ENCODE measurements at places on chromosomes 4 and X.

DNA sequence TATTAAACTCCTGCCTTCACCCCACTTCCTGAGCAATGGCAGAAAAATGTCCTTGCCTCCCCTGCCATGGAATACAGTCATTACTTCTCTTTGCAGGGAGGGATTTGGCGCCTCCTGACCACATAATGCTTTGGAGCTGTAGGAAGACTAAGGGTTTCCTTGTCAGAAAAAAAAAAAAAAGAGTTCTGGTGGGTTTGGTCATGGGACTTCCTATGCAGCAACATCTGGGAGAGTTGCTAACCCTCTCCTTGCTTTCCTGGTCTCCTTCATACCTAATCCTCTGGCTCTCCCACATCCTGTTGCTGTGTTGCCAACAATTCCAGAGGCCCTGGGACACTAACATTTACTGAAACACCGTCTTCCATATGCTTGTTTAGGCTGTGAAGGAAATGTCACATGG, 75.1 kb upstream of the MBNL3 start:
- DNase-seq = no peak

DNA sequence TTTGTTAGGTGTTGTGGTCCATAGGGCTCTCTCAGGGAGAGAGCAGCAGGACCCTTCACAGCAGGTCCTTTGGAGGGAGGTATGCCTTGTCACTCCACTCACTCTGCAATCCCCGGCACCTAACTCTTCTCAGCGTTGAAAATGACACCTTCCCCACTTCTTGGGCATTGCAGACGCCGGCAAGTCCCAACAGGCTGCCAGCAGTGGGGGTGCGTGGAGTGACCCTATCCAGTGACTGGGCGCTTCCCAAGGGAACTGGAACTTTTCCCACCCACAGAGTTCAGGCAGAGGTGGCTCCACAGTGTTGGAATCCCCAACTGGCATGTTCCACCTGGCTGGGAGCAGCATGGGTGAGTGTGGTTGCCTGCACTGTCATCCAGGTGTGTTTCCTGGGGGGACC, 705.1 kb upstream of the FRG1 start:
- no peak for DNase-seq

- peak; percentile 19 for DNase-seq
These were observed 16.9 kb downstream of the STAP1 start for GRCh38 chr4:67575232-67576058.

GRCh38 chrX:77668391-77669237, 117.4 kb downstream of the ATRX start:
- DNase-seq = no peak

GRCh38 chrX:67288156-67288555, 255.7 kb upstream of the AR start:
- DNase-seq = no peak

GRCh38 chr4:147735413-147736301, 3.8 kb downstream of the ARHGAP10 start:
- no peak for DNase-seq

- no peak for DNase-seq
These were observed 123.9 kb upstream of the ACSL4 start for GRCh38 chrX:109856974-109857373.

DNA sequence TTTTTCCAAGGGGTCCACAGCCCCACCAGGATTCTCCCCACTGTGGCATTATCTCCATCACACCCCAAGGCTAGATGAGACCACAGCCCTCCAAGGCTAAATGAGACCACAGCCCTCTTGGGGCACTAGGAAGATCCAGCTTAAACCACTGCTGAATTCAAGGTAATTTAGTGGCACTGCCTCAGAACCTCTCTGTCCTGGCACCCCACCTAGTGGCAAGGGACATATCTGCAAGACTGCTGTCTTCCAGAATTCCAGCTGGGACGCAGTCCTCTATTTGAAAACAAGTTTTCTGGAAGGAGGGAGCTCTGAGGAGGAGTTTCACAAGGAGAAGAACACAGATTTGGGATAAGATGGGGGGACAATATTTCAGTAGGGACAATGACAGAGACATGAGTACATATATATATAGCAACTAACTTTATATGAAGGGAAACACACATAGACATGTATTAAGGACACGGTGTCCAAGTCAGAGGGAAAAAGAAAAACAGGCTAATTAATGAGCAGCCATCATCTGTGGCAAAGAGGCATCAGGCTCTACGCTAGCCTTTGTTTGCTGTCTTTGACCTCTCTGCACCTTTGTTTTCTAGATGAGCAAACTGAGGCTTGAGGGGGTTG, 9.3 kb downstream of the CETN2 start:
- DNase-seq = no peak

DNA sequence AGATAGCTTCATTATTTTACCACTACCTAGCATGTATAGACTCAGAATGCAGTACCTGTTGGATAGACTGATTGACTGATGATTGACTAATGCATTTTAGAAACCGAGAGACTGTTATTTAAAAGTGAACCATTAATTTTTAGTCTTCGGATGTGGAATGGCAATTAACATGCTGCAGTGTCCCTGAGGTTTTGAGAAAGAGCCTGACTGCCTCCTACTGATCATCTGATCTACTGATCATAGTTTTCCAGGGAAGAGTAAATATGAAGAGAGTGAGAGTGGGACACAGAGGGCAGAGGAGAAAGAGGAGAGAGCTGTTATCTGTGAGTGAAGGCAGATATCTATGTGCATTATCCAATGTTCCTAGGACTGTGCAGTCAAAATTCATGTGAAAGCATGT, 764.7 kb downstream of the TRIML1 start:
- DNase-seq = no peak

DNA sequence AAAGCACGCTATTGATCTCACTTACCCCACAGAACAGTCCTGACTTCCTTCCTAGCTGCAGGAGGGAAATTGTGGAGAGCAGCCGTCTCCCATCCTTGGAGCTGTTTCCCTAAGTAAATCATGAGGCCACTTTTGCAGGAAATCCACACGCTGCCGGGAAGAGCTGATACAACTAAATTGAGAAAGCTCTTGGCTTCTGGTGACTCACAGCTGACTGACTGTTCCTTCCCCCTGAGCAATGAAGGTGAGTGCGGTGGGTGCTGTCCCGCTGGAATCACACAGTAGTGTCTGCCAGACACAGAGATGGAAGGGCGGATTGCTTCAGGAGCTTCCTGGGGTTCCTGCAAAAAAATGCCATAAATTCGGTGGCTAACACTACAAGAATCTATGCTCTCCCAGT, 268.9 kb downstream of the ASMT start:
- no peak for DNase-seq

- DNase-seq = no peak
These were observed 102.7 kb downstream of the CNKSR2 start for GRCh38 chrX:21476909-21477308.

DNA sequence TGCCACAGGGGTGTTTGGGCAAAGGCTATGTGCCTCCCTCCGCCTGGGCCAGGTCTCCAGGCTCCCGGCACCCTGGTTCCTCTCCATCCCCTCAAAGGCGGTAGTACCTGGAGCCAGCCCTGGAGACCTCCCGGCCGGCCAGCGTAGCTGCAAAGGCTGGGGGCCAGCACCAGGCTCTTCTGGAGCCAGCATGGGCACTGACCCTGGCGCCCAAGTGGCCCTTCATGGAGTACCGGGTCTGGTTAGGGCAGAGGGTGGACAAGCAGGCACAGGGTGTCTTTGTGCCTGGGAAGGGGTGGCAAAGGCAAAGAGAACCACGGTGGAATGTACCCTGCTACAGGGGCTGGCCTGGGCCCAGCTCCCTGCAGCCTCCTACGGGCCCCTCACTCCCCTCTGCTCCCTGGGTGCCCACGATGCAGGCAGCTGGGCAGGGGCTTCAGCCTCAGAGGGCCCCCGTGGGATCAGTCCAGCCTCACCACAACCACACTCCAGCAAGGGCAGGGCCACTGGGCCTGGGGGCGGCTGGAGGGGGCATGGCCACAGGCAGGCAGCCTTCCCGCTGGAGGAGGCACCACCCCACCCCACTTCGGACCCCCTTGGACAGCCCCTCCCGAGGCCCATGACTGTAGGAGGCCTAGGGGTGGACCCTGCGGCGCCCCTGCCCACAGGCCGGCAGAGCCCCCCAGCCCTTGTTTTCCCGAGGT, 112.9 kb upstream of the NKX1-1 start:
- DNase-seq = no peak

GRCh38 chr4:82053396-82053795, 320.4 kb downstream of the HNRNPD start:
- DNase-seq = no peak

DNA sequence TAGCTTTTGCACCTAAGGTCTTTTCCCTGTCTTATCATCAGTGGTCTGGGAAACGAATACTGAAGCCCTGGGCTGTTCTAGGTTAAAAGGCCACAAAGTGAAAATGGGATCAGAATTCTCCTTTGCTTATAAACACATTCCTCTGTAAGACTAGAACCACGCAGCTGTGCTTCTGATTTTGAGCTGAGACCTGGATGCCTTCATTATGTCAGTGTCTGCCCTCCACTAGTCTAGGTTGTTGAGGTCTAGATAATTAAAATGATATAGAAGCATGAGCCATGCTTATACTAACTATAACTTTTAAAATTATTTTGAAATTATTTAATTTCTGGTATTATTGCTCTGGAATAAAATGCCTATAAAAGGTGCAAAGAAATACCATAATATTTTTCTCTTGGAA, 403.9 kb downstream of the ADGRL3 start:
- no peak for DNase-seq

- DNase-seq = no peak
These were observed 52.8 kb upstream of the CCDC149 start for GRCh38 chr4:24965627-24966026.

GRCh38 chrX:54826598-54826997, 19.1 kb downstream of the MAGED2 start:
- no peak for DNase-seq

- no peak for DNase-seq
These were observed 19.4 kb downstream of the NKX6-1 start for GRCh38 chr4:84479663-84480062.

- DNase-seq = no peak
These were observed 375 bp downstream of the FGFR3 start for GRCh38 chr4:1793496-1793840.

DNA sequence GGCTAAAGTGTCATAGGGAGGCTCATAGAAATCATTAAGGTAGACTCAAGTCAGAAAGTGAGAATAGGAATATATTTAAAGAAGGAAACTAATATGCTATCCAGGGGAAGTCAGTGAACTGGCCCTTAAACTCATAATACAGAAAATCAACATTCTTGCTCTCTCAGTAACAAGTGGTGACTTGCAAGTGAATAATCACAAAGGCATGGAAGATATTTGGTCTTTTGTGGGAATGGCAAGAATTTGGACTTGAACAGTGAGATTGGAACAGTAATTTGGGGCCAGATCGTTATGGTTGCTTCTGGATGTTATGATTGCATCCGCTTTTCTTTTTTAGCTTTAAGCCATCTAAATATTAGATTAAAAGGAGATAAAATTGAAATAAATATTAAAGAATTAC, 103.8 kb downstream of the TBC1D19 start:
- no peak for DNase-seq

DNA sequence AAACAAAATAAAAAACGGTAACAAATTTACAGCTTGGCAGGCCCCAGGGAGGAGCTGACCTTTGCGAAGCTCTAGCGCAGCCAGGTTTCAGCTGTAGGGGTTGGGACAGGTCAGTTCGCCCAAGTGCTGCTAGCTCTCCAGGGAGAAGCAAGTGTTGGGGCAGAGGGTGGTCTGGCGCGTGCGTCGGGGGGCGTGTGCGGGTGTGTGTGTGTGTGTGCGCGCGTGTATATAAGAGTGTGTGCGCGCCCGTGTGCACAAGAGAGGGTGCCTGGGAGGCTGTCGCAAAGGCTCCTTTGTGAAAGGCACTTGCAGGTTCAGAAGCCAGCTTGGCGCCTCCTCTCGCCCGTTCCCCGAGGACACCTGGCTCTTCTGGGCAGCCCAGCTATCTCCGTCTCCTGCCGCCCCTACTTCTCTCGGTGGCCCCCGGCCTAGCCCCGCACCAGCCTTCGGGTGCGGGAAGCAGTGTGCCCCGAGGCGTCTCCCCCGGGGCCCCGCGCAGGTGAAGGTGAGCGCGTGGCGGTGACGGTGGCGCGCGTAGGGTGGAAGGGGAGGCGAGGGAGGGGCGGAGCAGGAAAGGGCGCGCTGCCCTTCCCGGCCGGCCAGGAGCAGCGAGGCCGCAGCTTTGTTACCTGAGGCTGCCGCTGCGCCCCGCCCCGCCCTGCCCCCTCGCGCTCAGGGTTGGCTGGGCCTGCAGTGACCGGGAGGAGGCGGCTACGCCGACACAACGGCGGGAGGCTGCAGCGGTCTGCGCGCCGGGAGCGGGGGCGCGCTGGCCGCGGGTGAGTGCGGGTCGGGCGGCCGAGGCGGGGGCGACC, at the start of gene FHDC1:
Gene FHDC1, plus strand, starts transcription at position 693 of the 815 bp plus-strand sequence. CDS start 6,735 bp downstream, outside the sequence.
- DNase-seq = peak; percentile 85

- DNase-seq = no peak
These were observed 201.0 kb upstream of the STK26 start for GRCh38 chrX:131821945-131822622.

DNA sequence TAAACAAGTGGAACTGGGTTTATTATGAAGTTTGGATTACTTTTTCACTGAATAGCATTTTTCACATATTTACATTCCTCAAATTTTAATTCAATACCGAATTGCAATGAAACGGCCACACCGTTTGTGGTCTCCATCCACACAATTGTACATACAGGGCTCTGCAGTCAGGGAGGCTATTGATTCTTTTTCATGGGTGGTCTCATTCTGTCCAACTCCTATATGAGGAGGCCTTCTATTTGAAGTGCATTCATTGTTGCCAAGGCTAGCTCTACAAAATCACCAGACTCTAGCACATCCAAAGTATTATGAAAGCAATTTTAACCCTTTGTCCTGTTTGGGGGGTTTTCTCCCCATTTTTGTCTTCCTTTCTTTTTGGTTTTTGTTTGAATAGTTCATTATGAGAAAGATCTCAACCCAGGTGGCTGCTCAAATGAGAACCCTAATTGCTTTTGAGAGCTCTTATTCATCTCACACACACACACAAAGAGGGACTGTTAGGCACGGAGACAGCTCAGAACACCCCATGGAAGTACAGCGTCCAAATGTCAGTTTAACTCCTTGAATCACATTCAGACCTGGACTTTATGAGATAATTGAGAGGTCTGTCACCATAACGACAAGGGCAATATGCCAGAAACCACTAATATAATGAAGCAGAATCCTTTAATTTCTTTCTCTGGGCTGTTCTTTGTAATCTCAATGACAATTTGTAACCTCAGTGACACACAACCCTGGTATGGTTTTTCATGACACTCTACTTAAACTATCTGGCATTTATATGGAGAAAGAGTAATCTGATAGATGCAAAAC, 79.4 kb downstream of the NLGN4X start:
- DNase-seq = no peak
